Panc1 (cell line): ENCODE measurements at places on chromosomes 4 and X.

- DNase-seq: no peak
Measured at GRCh38 chrX:108148524-108148923, 56.9 kb downstream of the ATG4A start.

DNA sequence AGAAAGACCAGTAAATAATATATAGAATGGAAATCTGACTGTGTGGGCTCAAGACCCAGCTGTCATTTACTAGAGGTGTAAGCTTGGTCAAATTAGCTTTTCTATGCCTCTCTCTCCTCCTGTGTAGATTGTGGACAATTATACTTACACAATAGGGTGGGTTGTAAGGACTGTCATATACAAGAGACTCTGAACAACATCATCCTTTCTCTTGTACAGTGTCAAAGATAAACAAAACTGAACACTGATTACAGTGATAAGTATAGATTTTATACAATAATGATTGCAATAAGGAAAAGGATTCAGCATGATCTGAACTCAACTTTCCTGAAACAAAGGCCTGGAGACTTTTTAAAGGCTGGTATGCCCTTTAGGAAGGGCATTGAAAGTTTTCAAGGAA lies 429.2 kb upstream of the HS3ST1 start:
- no peak for DNase-seq

- DNase-seq: no peak
Measured at GRCh38 chrX:725971-726370, 95.4 kb downstream of the SHOX start.

DNA sequence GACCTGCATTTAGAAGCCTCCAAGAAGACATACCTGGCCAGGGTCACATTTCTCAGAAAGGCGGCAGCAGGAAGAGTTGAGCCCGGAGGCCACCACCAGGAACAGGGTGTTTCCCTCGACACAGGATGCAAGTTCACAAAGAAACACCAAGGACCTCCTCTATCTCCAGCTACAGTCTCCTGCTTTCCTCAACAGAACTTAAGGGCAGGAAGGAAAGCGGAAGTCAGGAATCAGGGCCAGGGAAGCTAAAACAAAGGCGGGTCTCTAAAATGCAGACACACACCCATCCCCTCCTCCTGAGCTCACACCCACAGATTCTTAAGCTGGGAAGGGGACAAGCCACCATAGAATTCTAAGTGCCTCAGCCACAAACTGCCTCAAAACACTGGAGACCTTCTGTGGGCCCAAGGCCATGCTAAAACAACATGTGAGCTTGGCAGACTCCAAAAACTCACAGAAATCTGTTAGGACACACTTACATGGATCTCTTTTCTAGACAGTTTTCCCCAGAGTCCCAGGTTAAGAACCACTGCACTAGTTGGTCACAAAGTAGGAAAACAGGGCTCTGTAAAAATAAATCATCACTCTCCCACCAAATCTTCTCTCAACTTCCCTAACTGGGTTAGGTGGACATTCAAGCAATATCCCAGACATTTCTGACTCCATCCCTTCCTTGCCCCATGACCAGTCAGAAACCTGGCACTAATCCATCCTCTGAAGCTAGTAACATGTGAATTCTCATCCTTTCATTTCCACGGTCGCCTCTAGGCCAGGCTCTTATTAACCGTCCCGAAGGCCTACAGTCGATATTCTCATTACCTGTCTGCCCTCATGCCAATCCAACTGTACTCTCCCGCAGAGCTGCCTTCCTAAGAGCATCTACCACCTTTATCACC lies 163.2 kb downstream of the APBB2 start:
- DNase-seq: no peak
